Neural crest cell (in vitro differentiated cells): ENCODE measurements at places on chromosomes 4 and X. TPM values are rescaled to one million over a fixed set of nuclear protein-coding genes. Genes with fewer than 3 reads are reported as not detected.

Gene NDUFA1
- total RNA-seq = 62.0 and 65.6 TPM in 2 replicates

GRCh38 chrX:154120567-154120966 lies 23.1 kb upstream of the MECP2 start:
- no peak for DNase-seq

DNA sequence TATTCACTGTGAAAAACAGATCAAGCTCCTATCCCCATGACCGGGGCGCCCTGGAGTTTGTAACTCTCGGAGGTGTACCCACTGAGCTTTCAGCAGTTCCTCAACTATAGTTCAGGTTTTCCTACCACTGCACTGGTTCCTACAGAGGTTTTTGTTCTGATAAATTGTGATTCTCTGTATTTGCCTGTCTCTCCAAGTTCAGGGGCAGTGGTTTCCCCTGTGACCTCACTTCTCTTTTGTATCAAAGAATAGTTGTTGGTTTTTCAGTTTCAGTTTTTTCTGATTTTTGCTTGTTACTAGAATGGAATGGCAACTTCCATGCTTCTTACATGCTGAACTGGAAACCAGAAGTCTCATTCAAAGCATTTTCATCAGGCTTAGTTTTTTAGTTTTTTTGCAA lies 56.8 kb upstream of the PLS3 start:
- DNase-seq = no peak

DNA sequence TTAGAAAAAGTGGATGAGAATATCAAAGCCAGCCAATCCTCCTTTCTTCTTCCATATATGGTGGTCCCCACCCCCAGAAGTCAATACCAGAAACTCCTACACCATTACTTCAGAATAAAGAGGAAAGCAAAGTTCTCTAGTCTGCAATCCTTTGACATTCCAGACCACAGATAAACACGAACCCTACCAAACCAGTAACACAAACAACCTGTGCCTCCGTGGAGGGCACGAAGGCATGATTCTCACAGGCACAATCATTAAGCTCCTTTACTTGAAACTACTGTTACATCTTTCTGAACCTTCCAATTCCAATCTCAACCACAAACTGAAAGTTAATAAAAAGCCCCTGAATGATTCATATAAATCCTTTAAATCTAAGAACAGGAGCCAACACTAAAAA lies 16.3 kb downstream of the MAML3 start:
- DNase-seq = no peak

GRCh38 chr4:99219479-99219878 lies 433 bp upstream of the ADH6 start:
- no peak for DNase-seq
